Fibroblast of lung (primary cell): ENCODE measurements at places on chromosomes 16 and 17. TPM values are rescaled to one million over a fixed set of nuclear protein-coding genes. Genes with fewer than 3 reads are reported as not detected.

Gene KCNH4
- 0.01 and 0.03 TPM in 2 replicates for polyA plus RNA-seq

Gene ITGAL
- polyA plus RNA-seq = not detected in 2 replicates

Gene CORO1A
- polyA plus RNA-seq = 0.85 and 2.6 TPM in 2 replicates

Gene TMEM98
- polyA plus RNA-seq = 172 and 220 TPM in 2 replicates

Gene GRAPL
- polyA plus RNA-seq = not detected in 2 replicates

Gene CA4
- not detected in 2 replicates for polyA plus RNA-seq

Gene LRRC37A2
- polyA plus RNA-seq = 3.5 and 6.2 TPM in 2 replicates

Gene MT1B
- polyA plus RNA-seq = not detected in 2 replicates

Gene TPPP3
- polyA plus RNA-seq = 2.9 and 6.5 TPM in 2 replicates

Gene AANAT
- not detected in 2 replicates for polyA plus RNA-seq

Gene CBFA2T3
- polyA plus RNA-seq = 0.05 TPM in 1 of 2 replicates, not detected in the other

Gene G6PC1
- polyA plus RNA-seq = not detected in 2 replicates

Gene LGALS9
- 2.0 and 2.1 TPM in 2 replicates for polyA plus RNA-seq

Gene USP43
- polyA plus RNA-seq = 0.08 TPM in 1 of 2 replicates, not detected in the other

Gene TOP3A
- 12.7 and 17.5 TPM in 2 replicates for polyA plus RNA-seq

Gene BAIAP3
- polyA plus RNA-seq = 0.19 and 0.22 TPM in 2 replicates

Gene FBXW10B
- 0.11 and 0.36 TPM in 2 replicates for polyA plus RNA-seq

Gene ALOX12B
- not detected in 2 replicates for polyA plus RNA-seq

Gene KRT31
- not detected in 2 replicates for polyA plus RNA-seq

Gene CLEC3A
- polyA plus RNA-seq = not detected in 2 replicates

Gene IKZF3
- polyA plus RNA-seq = 0.03 TPM in 1 of 2 replicates, not detected in the other

Gene ZNF18
- 5.7 and 7.7 TPM in 2 replicates for polyA plus RNA-seq

Gene CANT1
- 39.9 and 61.7 TPM in 2 replicates for polyA plus RNA-seq

Gene IQCK
- polyA plus RNA-seq = 8.9 and 9.9 TPM in 2 replicates

Gene LMF1
- polyA plus RNA-seq = 8.9 and 12.3 TPM in 2 replicates

Gene PRSS21
- polyA plus RNA-seq = 0.15 and 0.22 TPM in 2 replicates

Gene ST3GAL2
- polyA plus RNA-seq = 13.1 and 13.5 TPM in 2 replicates

Gene ESRP2
- 0.08 and 0.10 TPM in 2 replicates for polyA plus RNA-seq

Gene ARHGDIG
- polyA plus RNA-seq = 0.12 and 0.30 TPM in 2 replicates

Gene SCPEP1
- polyA plus RNA-seq = 67.5 and 84.7 TPM in 2 replicates

Gene CUEDC1
- 25.6 and 34.9 TPM in 2 replicates for polyA plus RNA-seq

Gene SLC5A11
- polyA plus RNA-seq = not detected in 2 replicates

Gene ST6GALNAC2
- 0.42 and 1.3 TPM in 2 replicates for polyA plus RNA-seq

Gene MT3
- polyA plus RNA-seq = not detected in 2 replicates

Gene DUXB
- not detected in 2 replicates for polyA plus RNA-seq

Gene CASKIN1
- polyA plus RNA-seq = 0.01 TPM in 1 of 2 replicates, not detected in the other

Gene RAB37
- 0.08 and 0.65 TPM in 2 replicates for polyA plus RNA-seq

Gene PYY
- not detected in 2 replicates for polyA plus RNA-seq

Gene CRYBA1
- polyA plus RNA-seq = not detected in 2 replicates

Gene MT4
- polyA plus RNA-seq = not detected in 2 replicates

Gene CHTF18
- 1.1 and 5.7 TPM in 2 replicates for polyA plus RNA-seq

Gene NGFR
- 0.05 and 0.14 TPM in 2 replicates for polyA plus RNA-seq
